HCT116 (cell line): ENCODE measurements at places on chromosomes 2 and 18. TPM values are rescaled to one million over a fixed set of nuclear protein-coding genes. Genes with fewer than 3 reads are reported as not detected.

C18orf54 gene
- 10.0 TPM for total RNA-seq

SNED1 gene
- 9.6 TPM for total RNA-seq

IKZF2 gene
- 1.6 TPM for total RNA-seq

IL1RL2 gene
- not detected for total RNA-seq

NT5DC4 gene
- total RNA-seq, result 0.22 TPM

FSIP2 gene
- total RNA-seq, result not detected

SH3RF3 gene
- not detected for total RNA-seq

LRRTM4 gene
- 0.25 TPM for total RNA-seq

TTC39C gene
- 24.8 TPM for total RNA-seq

EFEMP1 gene
- 0.34 TPM for total RNA-seq

ATIC gene
- total RNA-seq, result 173 TPM

PJVK gene
- 2.6 TPM for total RNA-seq

SPP2 gene
- total RNA-seq, result not detected

BBS5 gene
- 4.6 TPM for total RNA-seq

PCARE gene
- not detected for total RNA-seq

STON1 gene
- total RNA-seq, result 1.4 TPM

SLC40A1 gene
- total RNA-seq, result 1.5 TPM

CBLN2 gene
- total RNA-seq, result not detected

PIGN gene
- 12.2 TPM for total RNA-seq

TMEM87B gene
- total RNA-seq, result 14.8 TPM

PSTPIP2 gene
- total RNA-seq, result 20.0 TPM

DRC1 gene
- not detected for total RNA-seq

LRPPRC gene
- total RNA-seq, result 210 TPM

CDH19 gene
- total RNA-seq, result not detected

EVX2 gene
- not detected for total RNA-seq

OSR1 gene
- 2.6 TPM for total RNA-seq

NEURL3 gene
- total RNA-seq, result not detected

TEKT4 gene
- total RNA-seq, result not detected

BOLL gene
- total RNA-seq, result not detected

GAD1 gene
- total RNA-seq, result 11.0 TPM

ACMSD gene
- not detected for total RNA-seq

CD226 gene
- 1.2 TPM for total RNA-seq

SLC5A7 gene
- total RNA-seq, result not detected
